NCI-H446 (cell line): ENCODE measurements at places on chromosomes 1 and 21.

DNA sequence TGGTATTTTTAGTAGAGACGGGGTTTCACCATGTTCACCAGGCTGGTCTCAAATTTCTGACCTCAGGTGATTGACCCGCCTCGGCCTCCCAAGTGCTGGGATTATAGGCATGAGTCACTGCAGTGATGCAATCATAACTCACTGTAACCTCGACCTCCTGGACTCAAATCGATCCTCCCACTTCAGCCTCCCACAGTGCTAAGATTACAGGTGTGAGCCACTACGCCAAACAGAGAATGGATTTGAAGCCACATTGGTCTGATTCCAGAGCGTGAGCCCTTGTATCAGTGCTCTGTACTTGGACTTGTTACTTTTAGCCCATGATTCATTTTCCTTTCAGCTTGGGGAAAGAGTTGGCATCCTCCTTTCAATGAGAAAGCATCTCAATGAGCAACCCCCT is 14.9 kb upstream of the ZNF683 start:
- DNase-seq = no peak

- DNase-seq = no peak
Measured at GRCh38 chr1:163202833-163203451, at the start of gene RGS5. Gene RGS5, minus strand, starts transcription at chr1:163202916. Its CDS starts 81 bp downstream, at chr1:163202835.

DNA sequence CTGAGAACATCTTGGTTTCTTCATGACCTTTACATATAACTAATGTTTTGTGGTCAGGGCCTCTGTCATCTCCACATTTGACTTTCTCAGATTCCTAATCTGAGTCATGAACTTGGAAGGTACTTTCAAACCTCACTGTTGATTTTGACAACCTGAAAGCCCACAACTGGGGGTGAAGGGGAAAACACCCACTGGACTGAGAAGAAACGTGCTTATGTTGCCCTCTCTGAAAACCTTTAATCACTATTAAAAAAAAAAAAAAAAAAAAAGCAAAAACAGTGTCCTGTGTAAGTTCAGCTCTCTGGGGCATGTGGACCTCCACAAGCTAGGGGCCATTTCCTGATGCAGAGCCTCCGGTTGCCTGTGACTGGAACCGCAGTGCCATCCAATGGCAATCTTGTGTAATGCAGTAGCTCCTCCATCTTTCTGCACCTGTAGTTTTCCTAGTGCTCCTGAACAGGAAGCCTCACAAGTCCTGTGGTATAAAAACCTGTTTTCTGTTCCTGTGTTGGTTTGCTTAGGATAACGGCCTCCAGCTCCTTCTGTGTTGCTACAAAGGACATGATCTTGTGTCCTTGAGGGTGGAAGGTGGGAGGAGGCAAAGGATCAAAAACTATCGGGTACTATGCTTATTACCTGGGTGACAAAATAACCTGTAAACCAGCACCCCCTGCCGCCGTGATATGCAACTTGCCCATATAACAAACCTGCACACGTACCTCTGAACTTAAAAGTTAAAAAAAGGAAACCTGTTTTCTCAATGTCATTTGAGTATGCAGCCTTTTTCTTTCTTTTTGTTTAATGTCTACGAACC is 124.5 kb downstream of the ZNF648 start:
- no peak for DNase-seq

GRCh38 chr1:33602271-33602670 is 129.8 kb downstream of the ZSCAN20 start:
- no peak for DNase-seq

DNA sequence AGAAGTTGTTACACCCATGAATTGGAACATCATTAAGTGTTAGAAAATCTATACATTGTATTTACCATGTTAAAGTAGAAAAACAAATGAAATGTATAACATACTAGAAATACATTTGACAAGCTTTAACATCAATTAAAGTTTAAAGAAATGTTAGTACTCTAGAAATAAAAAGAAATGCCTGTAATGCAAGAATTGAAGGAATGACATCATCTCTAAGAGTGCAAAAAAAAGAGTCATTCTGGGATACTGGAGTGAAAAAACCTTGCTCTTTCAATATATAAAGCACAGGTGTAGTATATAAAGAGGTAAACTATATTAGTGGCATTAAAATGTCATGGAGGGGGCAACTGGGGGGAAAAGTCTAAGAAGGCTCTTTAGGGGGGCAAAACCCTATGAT is 210.8 kb upstream of the PLD5 start:
- DNase-seq = no peak

GRCh38 chr1:118258975-118259374 is 73.9 kb upstream of the SPAG17 start:
- DNase-seq = no peak
